ENCODE measurements at places on chromosomes 16 and 17.

DNA sequence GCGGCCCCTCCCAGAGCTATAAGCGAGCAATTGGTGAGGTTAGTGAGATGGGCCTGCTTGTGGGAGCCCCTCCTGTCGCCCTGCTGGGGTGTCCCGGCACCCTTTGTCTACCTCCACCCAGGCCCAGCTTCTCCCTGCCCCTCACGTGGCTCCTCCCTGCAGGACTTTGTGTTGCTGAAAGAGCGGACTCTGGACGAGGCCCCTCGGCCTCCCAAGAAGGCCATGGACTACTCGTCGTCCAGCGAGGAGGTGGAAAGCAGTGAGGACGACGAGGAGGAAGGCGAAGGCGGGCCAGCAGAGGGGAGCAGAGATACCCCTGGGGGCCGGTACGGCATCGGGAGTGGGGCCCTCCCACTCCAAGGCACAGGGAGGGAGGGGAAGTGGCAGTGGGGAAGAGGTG, 6.1 kb upstream of the C17orf107 start:
- no peak for DNase-seq

GRCh38 chr17:62792447-62792800, 15.7 kb downstream of the MARCHF10 start:
- no peak for DNase-seq

GRCh38 chr17:80457236-80457856, 19.1 kb downstream of the NPTX1 start:
- no peak for DNase-seq

- no peak for DNase-seq
Measured at GRCh38 chr17:78973196-78973595, 6.5 kb downstream of the LGALS3BP start.

GRCh38 chr17:47692895-47693730, 848 bp upstream of the TBKBP1 start:
- no peak for DNase-seq

GRCh38 chr16:51439271-51439670, 288.2 kb upstream of the SALL1 start:
- no peak for DNase-seq

DNA sequence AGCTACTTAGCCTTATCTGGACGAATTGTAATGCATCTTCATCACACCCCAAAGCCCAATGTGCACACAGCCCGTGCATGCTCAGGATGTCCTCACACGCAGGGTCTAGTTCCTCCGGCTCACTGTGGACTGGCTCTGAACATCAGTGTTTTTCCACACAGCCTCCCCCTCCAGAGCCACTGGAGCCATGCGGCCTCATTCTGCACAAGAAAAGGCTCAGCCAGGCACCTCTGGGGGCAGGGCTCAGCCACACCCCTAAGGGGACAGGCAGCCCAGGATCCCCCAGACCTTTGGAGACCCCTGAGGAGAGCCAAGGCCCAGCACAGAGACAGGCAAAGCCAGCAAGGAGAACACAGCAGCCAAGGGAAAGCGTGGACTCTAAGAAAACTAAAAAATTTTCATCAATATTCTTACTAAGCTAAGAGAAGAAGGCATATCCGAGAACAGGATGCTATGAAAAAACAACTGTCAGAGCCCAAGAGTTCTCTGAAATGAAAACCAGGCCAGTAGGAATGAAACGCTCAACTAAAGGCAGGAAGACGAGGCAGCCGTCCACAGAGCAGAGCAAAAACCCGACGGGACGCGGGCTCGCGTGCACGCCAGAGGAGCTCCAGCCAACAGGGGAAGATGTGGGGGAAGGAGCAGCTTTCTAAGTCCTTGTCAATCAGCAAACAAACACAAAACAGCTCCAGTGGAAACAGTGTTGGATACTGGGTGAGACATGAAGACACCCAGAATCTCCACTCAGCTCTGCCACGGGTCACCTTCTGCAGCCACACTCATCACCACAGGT, 34.5 kb downstream of the MAP1LC3B start:
- no peak for DNase-seq

GRCh38 chr17:43946781-43947180, 4.5 kb upstream of the PPY start:
- no peak for DNase-seq
